Activated effector memory CD4-positive, alpha-beta T cell treated with Interleukin-2 at 50 U/mL for 16 hours (primary cell): ENCODE measurements at places on chromosomes 1 and 21.

DNA sequence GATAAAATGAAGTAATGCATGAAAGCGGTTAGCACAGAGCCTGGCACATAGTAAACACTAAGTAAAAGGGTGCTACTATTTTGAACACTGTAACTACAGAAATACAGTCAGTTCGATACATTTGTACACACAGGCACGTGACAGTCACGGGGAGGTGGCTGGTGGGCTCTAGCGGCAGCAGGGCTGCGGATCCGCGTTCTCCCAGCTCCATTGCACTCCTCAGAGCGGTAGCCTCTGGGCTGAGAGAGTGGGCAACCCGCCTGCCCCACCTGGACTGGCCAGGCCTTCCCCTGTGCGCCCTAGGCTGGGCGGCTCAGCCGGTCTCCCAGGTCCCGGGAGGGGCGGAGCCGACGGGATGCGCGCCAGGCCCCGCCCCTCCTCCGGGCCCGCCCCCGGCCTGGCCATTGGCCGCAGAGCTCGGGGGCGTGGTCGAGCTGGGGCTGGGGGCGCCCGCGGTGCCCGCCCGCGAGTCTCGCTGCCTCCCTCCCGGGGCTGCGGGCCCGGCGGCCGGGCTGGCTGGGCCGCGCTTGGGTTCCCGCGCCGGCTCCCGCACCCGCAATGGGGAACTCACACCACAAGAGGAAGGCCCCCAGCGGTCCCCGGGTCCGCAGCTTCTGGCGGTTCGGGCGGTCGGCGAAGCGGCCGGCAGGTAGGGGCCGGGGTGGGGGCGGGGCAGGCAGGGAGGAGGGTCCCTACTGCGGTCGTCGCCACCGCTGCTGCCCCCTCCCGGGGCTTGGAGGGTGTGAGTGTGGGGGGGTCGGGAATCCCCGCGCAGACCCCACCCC lies 51.2 kb upstream of the SYNC start:
- DNase-seq: peak; percentile 59

GRCh38 chr1:209899948-209900347 lies 38.1 kb upstream of the SYT14 start:
- no peak for DNase-seq

GRCh38 chr1:80375662-80376061 lies 1369.1 kb upstream of the ADGRL4 start:
- DNase-seq: no peak

DNA sequence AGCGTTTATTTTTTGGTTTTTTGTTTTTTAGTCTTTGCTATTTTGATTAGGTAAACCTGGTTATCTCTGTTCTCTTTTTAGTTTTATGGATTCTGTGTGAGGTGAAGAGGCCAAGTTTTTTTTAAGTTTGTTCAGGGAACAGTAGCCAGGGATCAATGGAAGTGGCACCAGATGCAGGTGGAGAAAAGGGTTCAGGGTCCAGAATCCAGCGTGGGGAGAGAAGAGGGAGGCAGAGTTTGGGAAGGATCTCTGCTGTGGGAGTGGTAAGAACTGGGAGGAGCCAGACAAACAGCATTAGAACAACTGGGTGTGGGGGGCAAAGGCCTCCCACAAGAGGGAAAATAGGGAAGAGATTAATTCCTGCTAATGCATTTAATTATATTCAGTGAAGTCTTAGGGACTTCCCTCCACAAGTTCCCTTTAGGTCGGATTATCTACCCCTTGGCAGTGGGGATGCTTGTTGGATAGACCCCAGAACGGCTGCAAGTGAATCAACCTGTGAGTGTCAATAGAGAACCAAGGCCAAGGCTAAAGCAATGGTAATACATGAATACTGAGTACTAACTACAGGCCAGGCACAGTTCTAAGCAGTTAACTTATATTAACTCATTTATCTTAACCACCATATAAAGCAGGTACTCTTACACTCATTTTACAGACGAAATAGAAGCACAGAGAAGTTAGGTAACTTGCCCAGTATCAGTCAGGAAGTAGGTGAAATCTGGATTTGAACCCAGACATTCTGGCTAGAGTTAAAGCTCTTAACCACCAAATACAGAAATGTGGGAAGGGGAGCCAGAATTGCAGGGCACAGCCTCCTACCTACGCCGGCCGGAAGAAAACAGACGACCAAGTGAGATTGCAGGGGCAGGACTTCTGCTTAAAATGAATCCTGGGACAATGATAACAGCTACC lies 498 bp downstream of the GNAT2 start:
- no peak for DNase-seq

- DNase-seq: no peak
Measured at GRCh38 chr1:87457408-87457807, 128.7 kb downstream of the LMO4 start.

GRCh38 chr21:9008636-9009035 lies 1512.7 kb upstream of the TPTE start:
- no peak for DNase-seq

GRCh38 chr1:65009724-65010420 lies 43.5 kb upstream of the JAK1 start:
- DNase-seq: no peak

DNA sequence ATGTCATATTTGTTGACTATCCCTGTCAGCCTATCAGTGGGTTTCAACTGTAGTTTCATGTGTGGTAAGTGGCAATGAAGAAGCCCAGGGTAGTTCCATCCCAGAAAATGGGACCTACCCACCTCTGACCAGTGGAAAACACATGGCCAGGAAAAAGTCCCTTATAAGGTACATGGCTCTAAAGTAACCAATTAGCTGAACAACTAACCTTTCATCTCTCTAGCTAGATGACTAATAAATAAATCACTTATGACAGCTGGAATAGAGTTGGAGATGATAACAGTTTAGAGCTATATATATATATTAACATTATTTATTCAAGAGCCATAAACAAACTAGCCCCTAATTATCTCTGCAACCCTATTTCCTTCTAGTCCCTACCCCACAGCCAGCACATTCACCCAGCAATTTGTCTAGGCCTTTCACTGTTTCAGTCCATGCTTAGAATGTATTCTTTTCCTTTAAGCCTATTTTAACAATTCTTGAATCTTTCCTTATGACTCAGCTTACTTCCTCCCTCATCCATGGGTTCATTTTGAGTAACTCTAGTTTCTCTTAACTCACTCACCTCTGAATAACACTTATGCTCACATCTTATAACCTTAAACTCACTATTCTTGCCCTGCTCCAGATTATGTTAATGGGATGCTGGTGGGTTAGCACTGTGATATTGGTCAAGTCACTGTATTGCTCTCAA lies 83.7 kb downstream of the TNFSF18 start:
- no peak for DNase-seq

DNA sequence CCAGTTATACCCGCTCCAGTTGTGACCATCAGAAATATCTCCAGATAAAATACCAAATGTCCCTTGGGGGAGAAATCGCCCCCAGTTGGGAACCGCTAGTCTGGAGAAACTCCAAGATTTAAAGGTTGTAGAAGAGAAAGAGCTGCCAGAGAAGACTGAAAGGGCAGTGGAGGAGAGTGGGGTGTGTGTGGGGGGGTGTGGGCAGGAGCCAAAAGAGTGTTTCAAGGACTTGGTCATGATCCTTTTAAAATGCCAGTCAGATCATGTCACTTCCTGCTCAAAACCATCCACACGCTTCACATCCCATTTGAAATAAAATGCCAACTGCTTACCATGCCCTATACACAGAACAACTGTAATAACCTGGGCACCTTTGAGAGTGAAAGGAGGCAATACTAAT lies 3.4 kb upstream of the HEYL start:
- DNase-seq: no peak

GRCh38 chr21:21268061-21268471 lies 269.9 kb downstream of the NCAM2 start:
- DNase-seq: no peak

GRCh38 chr1:24683713-24684162 lies 40.6 kb downstream of the SRRM1 start:
- DNase-seq: no peak

DNA sequence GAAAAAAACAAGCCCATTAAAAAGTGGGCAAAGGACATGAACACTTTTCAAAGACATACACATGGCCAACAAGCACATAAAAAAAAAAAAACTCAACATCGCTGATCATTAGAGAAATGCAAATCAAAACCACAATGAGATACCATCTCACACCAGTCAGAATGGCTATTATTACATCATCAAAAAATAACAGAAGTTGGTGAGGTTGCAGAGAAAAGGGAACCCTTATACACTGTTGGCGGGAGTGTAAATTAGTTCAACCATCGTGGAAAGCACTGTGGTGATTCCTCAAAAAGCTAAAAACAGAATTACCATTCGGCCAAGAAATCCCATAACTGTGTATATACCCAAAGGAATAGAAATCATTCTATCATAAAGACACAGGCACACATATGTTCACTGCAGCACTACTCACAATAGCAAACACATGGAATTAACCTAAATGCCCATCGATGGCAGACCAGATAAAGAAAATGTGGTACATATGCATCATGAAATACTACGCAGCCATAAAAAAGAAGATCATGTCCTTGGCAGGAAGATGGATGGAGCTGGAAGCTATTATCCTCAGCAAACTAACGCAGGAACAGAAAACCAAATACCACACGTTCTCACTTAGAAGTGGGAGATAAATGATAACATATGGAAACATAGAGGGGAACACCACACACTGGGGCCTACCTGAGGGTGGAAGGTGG lies 70.1 kb downstream of the INTS7 start:
- no peak for DNase-seq

- no peak for DNase-seq
Measured at GRCh38 chr1:94808669-94809068, 11.5 kb upstream of the SLC44A3 start.

GRCh38 chr1:170168265-170168664 lies 22.5 kb downstream of the NTMT2 start:
- no peak for DNase-seq

- no peak for DNase-seq
Measured at GRCh38 chr21:44402323-44403105, 49.1 kb downstream of the TRPM2 start.

DNA sequence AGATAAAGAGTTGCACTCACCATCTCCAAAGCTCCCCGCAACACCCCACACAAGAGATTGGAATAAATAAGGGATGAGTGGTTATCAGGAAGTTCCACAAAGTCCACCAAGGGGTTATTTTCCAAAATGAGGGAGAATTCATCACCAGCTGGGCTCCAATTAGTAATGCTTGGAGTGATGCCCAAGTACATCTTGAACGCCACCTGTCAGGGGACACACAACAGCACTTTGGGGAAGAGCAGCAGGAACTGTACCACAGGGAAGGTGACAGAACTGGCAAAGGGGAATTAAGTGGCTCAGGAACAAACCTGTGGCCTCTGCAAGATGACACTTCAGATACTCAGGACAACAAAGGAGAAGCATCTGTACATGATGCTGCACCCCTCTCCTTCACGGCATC lies 11.5 kb downstream of the TRAPPC3 start:
- no peak for DNase-seq

- DNase-seq: no peak
Measured at GRCh38 chr1:18128298-18128697, 20.7 kb downstream of the IGSF21 start.

DNA sequence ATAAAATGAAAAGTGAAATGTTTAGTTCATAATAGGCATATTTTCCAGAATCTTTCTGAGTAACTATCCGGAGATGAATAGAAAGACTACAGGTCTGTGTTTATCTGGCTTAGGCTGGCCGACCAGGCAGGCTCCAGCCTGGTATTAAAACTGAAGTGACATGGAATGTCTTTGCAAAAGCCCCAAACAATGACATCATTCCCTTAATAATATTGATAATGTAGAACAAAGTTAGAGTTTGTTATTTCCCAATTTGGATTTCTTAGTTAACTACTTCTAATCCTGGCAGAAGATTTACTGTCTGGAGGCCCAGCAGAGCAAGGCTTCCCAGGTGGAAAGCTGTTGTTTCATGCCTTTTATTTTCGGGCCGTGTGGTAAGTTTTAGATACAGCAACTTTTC lies 207.7 kb downstream of the GREM2 start:
- no peak for DNase-seq

GRCh38 chr1:248818505-248819374 lies 7.0 kb downstream of the SH3BP5L start:
- no peak for DNase-seq

GRCh38 chr1:238340989-238341388 lies 450.3 kb upstream of the ZP4 start:
- no peak for DNase-seq

- DNase-seq: no peak
Measured at GRCh38 chr1:153651771-153652170, 6.7 kb upstream of the SNAPIN start.
